ENCODE measurements at places on chromosomes 7 and 10.

DNA sequence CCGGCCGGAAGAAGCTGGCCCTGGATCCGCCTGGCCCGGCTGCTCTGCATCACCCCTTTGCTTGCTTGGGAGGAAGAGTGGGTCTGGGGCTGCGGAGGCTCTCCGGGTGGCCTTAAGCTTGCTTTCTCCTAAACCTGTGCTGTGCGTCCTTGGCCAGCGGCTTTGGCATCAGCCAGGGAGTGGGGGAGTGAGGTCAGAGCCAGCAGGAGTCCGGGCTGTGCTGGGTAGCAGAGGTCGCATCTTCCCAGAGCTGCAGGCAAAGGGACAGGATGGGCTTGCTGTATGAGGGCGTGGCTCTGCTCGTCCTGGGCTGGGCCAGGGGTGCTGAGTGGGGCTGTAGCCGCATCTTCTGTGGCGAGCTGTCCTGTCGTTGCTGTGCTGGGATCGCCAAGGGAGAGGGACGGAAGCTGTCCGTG lies 21.1 kb downstream of the BNIP3 start:
- no peak for DNase-seq

GRCh38 chr7:159094023-159094740 lies 50.5 kb downstream of the VIPR2 start:
- DNase-seq, result peak; percentile 35

DNA sequence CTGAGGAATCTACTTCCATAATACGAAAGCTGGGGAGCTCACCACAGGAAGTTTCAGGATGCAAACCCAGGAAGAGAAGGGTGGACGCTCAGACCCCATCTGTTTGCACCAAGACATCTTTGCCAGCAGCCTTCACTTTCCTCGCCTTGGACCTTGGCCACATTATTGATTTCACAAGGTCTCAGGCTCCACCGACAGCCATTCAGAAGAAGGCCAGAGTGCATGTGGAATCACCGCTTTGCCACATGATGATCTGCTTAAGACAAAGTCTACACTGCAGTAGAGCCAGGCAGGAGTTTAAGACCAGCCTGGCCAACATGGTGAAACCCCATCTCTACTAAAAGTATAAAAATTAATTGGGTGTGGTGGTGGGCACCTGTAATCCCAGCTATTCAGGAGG lies 60.0 kb downstream of the LYZL1 start:
- DNase-seq, result no peak

- DNase-seq, result no peak
Measured at GRCh38 chr7:10706875-10707493, 266.7 kb upstream of the PHF14 start.

GRCh38 chr7:87075671-87076404 lies 16.4 kb upstream of the ELAPOR2 start:
- no peak for DNase-seq

DNA sequence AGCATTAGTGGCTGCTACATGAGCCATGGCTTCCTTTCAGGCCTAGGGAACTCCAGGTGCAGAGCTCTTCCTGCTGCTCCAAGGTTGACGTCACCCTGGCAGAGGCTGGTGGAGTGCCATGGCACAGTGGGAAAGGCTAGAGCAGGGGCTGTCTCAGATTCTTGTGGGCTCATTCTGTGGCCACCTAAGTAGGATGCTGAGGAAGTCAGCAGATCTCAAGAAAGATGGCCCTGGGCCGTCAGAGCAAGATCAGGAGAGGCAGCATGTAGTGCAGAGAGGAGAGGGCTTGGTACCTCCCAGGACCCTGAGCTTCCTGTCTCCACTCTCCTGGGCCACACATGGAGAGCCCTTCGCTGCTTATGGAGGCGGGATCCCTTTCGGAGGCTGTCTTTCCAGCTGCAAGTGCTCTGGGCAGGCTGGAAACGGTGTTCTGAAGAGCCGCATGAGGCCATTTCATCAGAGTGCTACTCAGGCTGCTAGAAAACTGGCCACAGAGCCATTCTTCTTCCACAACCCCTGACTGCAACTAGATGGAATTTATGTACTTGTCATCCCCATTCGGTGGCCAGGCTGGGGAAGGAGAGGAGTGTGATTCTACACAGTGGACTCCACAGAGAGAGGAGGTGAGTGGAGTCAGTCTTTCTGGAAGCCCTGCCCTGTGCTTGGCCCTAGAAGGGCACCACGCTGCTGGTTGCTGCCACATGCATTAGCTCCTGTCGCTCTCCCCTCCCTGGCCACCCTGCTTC lies 304.2 kb downstream of the RPS24 start:
- DNase-seq, result no peak

GRCh38 chr10:3339531-3339950 lies 167.0 kb upstream of the PITRM1 start:
- DNase-seq, result no peak

DNA sequence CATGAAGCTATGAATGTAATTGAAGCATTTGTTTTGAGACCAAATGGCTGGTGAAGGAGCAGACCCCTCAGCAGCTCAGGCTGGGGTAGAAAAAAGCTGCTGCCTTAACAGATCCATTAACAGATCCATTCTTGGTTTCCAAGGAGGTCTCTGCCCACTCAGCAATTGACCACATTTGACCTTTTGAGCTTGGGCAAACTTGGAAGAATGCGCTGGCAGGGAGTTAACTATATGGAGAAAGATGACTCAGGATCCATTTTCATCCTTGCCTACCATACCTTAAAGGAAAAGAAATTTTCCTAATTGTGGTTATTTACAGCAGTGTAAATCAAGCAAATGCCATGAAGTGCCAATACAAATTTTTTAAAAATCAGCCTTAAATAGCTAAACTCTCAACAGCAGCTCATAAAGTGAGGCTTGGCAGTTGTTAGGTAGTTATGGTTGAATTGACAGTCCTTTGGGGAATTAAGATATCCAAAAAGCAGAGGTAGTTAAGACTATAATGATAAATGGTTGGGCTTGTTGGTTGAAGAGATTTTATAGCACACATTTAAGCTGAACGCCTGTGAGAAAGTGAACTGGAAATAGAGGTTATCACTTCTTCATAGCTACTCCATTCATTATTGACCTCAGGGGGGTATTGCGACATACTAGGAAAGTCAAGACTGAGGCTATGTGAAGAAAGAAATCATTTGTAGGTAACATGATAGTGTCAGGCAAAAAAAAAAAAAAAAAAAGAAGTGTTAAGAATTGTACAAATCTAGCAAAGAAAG lies 83.9 kb downstream of the MKX start:
- DNase-seq, result no peak

DNA sequence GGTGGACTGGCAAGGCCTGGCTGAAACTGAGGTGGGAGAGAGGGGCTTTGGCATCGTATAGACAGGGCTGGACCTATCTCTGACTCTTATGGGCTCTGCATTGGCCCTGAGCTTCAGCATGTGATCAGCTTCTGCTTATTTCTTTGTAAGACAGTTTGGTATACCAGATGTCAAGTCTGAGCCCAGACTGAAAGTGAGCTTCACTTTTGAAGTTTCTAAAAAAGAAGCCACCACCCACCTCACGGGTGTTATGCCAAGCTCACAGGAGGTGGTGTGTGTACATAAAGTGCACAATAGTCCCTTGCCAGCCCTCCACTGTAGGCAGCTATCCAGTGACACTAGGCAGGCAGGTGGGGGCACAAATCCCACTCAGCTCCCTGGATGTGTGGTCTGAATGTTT lies 68.7 kb upstream of the SEPHS1 start:
- DNase-seq, result no peak

DNA sequence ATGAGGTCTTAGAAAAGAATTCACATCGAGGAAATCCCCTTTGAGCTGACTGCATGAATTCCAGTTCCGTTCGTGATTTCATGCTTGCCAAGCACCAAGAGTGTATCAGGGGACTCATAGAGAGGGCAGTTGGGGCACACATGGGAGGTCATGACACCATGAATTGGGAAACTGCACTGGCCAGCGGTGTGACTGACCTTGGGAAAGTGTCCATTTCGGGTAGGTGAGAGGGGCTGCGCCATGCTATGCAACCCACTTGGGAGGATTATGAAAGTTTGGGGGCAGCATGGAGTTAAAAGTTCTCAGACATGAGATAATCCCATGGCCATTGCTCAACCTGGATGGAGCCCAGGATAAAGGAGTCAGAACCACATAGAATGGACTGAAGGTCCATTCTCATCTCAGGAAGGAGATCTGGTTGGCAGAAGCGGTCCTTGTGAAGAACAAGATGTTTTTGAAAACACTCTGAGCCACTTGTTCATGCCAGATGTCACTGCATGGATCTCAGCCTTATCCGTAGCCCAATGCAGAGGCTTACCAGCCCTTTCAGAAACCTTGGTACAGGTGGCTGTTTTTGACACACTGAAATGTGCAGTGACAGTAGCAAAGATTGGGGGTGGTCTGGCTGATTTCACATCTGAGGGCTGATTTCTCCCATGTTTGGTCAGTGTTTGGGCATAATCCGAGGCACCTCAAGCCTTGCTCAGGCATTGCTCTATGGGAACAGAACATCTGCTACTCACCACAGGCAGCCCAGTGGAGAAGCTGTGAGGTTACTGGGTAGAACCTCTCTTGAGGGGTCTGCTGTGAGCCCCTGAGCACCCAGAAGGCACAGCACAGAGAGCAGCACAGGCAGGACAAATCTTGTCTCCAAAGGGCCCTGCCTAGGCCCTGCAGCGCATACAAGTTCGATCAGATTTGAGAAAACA lies 252.3 kb downstream of the CXCL12 start:
- DNase-seq, result no peak

GRCh38 chr10:88500656-88501055 lies 82.5 kb downstream of the RNLS start:
- no peak for DNase-seq

DNA sequence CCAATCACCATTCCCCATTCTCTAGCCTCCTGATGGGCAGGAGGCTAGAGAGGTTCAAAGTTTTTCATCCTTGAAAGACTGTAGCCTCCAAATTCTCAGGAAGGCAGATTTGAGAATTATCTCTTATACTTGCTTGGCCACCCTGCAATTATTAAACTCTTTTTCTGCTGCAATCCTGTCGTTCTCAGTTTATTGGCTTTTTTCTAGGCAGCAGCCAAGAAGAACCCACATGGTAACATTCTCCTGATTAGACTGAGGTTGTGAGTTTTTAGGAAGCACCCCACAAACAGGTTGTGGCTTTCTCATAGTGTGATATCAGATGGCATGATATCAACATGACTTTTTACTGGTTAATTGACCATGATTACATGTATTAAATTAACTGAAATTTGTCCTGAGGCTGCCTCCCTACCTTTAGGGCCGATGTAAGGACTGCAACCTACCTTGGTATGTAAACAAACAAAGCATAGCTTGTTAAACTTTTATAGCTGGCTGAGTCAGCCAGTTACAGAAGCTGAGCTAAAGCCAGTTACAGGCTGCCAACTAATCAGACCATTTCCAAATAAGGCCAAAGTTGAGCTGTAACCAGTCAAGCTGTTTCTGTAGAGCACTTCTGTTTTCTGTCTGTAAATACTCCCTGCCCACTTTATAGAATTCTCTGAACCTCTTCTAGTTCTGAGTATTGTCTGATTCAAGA lies 3.2 kb upstream of the ZNF248 start:
- no peak for DNase-seq

GRCh38 chr10:129222436-129222835 lies 244.6 kb upstream of the MGMT start:
- no peak for DNase-seq

DNA sequence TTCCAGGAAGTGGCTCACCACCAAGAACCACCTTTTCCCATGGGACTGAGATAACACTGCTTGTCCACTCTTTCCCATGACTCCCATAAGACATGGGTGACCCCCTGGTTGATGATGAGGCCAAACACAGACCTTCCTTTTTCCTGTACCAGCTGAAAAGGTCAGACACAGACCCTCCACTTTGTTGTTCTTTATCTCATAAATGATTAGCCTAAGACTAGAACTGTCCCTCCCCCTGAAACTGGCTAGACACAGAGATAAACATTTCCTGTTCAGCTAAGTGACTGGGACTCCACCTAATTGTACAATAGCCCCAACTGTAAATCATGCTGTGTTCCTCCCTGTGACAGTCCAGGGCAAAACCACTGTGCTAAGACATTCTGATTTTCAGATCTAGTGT lies 8.2 kb upstream of the NRG3 start:
- no peak for DNase-seq

DNA sequence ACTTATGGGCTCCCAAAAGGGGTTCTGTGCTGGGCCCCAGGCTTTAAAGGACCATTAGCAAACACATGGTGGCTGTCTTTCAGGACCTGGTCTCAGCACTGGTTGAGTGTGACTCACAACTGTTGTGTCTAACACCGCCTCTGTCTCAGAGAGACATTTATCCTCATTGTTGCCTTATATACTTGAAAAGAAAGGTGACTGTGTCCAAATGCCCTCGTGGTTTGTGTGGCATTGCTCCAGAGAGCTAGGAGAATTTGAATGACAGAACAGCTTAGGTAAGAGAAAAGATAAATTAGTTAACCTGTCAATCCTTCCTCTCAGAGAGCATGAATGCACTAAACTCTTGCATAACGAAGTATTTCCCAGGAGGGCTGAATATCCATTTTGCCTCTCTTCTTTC lies 14.5 kb upstream of the FAM13C start:
- no peak for DNase-seq

DNA sequence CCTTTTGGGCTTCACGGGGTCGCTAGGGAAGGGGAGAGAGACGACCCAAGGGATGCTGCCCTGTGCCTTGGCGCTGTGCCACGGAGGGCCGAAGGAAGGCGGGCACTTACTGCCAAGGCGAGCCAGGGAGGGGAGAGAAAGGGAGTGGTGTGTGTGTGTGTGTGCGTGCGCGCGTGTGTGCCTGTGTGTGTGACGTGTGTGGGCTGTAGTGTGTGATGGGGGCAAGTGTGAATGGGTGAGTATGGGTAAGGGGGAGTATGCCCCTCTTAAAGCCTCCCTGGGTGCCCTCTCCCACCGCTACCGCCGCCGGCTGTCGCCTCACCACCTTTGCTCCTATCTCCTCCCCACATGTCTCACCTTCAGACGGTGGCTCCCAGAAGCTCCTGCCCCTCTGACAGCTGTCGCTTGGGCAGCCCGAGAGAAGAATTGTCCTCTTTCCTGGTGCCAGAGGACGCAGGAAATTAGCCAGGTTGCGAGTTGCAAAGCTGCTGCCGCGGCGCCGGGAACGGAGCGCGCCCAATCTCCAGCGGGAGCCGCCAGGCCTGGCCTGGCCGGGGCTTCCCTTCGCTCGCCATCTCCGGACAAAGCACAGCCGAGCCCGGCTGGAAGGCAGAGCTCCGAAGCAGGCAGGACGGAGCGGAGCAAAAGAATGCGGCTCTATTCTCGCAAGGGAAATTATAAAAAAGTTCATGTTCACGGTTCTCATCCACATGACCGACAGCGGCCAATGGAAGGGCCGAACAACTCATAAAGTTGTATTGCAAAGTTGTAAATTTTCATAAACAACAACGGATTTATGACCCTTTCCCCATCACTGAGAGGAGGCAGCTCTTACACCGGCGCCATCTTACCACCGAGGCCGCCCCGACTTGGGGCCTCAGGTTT lies at the start of gene HOXA3:
HOXA3 (minus strand) TSS at position 653 of the 885 bp plus-strand sequence. CDS start 41,943 bp downstream, outside the sequence.
- DNase-seq, result no peak

Measured in CD4-positive, alpha-beta T cell treated with Interleukin-6 for 4 hours (primary cell).